ENCODE measurements at places on chromosomes 3 and 15.

DNA sequence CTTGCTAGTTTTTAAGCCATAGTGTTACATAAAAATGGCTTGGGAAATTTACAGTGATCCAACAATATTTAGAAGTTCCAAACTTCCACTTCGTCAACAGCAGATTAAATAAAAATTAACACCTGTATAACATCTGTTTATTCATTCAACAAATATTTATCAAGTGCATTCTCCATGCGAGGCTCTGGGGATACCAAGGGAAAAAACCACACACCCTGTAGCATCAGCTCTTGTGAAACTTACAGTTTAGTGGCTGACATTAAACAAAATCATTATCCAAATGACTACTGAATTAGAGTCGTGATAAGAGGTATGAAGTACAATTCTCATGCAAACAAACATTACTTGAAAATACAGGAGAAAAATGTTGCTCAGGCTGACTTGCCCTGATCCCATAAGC lies 122.9 kb downstream of the DLG1 start:
- DNase-seq, result no peak

GRCh38 chr3:38579551-38580449 lies 69.7 kb downstream of the SCN5A start:
- no peak for DNase-seq

- DNase-seq, result no peak
These were observed 121.7 kb downstream of the MEGF11 start for GRCh38 chr15:66131831-66132230.

DNA sequence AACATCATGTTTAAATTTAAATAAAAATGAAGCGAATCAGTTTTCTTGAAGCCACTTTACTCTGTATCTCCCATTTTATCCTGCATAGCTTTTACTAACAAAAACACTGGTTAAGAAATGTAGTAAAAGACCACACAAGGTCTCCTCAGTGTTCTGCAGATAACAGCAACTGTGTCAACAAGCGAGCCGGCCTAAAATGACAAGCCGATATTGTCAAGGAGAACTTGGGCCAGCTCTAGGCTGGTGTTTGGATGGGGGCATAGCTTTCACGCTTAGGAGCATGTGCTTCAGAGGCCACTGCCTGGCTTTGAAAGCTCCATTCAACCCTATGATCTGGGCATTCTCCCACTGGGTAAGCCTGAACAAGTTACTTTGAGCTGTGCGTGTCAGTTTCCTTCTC lies 38.1 kb downstream of the MFSD1 start:
- no peak for DNase-seq

DNA sequence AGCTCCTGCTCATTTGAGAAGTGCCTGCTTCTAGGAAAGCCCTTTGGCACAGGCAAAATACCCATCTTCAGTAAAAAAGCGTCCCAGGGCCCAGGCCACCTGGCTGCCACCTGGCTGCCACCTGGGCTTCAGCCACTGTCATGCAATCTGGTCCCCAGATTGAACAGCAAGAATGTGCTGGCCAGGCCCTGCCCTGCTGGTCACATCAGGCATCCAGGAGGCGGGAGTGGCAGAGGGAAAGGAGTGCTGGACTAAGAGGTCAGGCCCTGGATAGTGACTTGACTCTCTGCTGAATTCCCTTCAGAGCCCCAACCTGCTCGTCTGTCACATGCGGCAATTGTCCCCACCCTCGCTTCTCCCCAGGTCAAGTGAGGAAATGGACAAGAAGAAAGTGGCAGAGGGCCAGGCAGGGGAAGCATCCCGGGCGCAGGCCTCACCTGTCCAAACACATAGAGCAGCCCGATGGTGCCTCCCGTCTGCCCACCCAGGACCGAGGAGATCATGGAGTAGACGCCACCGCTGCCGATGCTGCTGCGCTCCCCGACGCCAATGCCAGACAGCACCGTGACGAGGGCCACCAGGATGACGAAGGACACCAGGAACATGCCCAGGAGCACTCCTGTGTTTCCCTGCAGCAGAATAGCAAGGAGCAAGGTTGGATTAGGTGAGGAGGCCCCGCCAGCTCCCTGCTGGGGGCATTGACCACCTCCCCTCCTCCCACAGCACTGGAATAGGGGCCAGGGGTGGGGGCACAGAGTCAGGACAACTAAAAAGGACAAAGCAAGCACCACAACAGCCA lies 25.5 kb downstream of the SLC12A8 start:
- no peak for DNase-seq

DNA sequence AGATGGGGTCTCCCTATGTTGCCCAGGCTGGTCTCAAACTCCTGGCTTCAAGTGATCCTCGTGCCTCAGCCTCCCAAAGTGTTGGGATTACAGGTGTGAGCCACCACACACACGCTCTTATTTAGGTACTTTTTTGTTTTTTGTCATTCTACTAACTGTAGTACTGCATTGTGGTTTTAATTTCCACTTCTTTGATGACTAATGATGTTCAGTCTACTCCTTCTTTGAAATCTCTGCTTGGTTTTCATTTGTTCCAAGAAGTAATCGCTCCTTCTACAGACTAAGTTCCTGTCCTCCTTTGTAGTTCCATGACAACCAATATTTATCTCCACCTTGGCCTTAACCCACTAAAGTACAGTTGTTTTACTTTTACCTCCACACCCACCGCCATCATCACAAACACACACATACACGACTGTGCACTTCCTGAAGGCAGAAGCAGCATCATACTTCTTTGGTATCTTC lies 529 bp upstream of the DLEC1 start:
- no peak for DNase-seq

GRCh38 chr15:35167675-35168074 lies 82.6 kb upstream of the NANOGP8 start:
- no peak for DNase-seq

DNA sequence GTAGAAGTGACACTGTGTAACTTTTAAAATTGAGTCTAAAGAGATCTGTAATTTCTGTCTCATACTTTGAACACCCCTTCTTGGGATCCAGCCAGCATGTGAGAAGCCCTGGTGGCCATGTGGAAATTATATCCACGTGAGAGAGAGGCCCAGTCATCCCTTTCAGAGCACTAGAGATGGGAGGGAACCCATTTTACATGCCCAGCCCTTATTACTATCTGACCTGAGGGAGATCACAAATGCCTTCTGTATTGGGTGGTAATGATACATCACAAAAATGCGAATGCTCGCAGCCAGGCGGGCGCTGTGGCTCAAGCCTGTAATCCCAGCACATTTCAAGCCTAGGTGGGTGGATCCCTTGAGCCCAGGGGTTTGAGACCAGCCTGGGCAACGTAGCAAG lies 27.3 kb upstream of the TRAK1 start:
- no peak for DNase-seq

- DNase-seq, result no peak
These were observed 1.6 kb downstream of the GNB4 start for GRCh38 chr3:179449636-179450035.

DNA sequence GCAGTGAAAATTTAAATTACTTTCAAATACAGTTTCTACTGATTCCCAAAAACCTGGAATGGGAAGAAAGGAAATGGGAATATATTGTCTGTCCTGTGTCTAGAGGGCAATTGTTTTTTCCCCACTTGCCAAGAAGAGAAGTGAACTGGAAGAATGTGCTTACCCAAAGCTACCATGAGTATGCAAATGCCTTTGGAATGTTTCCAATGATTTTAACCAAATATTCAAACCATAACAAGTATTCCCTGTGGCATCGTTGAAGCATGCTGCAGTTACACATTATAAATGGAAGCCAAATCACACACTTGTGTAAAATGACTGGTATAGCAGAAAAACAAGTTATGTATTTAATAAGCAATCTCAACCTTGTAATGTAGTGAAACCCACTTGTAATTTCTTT lies 368.2 kb downstream of the GBE1 start:
- no peak for DNase-seq

DNA sequence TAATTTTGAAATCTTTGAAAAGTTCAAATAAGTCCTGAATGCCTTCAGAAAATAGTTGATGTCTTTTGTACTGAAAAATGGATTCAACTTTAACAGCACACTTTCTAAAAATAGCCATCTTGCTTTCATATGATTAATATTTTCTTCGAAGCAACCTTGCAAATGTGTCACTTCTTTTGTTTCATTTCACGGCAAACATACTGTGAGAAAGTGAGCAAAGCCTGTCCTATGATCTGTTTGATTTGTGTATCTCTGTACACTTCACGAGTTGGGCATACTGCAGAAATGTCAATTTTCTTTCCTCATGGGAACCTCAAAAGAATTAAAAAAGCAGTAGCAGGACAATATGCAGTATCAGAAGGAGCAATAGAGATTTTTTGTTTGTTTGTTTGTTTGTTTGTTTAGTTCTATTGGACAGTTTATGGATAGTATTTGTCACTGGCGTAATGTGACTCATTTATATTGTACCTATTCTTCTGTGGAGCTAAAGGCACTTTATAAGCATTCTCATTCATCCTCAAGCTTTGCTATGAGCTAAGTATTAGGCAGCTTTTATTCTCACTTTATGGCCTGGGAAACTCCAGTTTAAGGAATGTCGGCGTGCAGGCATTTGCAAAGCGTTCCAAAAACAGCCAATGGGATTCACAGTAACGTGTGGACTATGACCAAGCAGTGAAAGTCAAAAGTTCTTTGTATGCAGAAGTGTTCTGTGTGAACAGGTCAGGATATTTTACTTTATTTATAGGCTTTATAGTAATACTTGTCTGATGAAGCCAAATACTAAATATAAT lies 572.0 kb downstream of the NAALADL2 start:
- DNase-seq, result no peak

DNA sequence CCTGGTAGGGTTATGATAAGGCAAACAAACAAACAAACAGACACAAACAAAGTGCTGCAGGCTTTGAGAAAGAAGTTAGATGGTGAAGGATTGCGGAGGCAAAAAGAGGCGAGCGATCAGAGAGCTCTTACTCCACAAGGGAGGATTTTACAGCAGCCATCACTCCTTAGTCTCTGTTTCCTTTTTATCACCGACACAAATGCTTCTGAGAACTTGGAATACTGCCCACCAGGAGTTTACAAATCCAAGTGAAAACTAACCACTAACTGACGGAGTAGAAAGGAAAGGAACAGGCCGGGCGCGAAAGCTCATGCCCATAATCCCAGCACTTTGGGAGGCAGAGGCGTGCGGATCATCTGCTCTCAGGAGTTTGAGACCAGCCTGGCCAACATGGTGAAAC lies 35.6 kb upstream of the GPR160 start:
- no peak for DNase-seq

DNA sequence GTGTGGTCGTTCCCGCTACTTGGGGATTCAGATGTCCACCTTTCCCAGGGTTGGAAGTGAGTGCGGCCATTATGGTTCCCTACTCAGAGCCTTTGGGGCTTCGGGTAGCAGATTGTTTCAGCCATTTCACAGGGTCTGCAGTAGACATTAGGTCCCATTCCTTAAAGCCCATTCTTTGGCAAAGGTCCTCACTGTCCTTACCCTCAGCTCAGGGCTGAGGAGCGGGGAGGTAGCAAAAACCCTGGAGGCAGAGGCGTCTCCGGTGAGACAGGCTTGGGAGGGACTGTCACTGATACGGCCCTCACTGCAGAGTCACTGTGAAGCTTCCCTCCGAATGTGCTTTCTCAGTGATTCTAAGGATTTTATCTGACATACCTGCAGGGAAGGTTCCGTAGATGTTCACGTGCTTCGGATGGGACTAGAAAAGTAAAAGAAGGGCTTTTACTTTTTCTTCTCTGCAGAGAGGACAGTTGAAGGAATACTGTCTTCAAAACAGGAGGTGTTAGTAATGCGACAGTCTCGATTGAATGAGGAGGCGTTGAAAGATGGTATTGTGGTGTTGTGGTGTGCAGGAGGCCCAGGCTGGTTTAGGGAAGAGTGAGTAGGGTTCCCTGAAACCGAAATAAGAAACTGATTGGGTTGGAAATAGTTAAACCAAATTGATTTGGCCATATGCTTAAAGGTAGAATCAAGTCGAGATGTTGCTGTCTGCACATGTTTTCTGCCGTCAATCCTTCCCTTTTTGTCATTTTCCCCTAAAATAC lies 630 bp downstream of the ATP6V1A start:
- no peak for DNase-seq

DNA sequence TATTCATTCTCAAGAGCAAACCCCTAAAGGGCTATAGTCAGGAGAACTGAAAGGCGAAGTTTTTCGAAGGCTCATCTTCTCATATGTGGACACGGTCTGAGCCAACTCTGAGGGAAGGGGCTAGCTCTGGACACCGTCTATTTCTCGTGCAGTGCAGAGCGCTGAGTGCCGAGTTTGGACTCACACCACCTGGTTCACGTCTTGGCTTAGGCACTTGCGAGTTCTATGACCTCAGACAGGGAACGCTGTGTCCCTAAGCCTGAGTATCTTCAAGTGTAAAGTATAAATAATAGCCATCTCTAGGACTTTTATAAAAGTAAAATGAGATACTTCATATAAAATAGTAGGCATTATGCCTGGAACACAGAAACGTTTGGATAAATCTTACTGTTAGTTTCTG lies 223.7 kb downstream of the FMN1 start:
- no peak for DNase-seq

DNA sequence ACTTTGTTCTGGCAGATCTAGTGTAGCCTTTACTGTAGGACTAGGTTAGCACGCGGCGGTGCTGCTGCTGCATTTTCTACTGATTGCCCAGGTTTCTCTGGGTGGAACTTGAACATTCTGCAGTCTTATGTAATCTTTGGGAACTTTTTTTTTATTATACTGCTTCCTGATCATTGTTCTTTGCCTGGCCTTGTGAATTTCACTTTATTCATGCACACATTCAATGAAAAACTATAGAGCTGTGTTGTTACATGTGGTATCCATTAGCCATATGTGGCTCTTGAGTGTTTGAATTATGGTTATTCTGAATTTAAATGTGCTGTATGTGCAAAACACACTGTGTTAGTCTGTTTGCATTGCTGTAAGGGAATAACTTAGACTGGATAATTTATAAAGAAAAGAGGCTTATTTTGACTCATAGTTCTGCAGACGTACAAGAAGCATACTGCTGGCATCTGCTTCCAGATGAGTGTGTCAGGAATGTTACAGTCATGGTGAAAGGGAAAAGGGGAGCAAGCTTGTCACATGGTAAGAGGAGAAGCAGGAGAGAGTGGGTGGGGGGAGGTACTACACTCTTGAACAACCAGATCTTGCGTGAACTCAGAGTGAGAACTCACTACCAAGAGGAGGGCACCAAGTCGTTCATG lies 26.5 kb downstream of the MEF2A start:
- DNase-seq, result no peak

DNA sequence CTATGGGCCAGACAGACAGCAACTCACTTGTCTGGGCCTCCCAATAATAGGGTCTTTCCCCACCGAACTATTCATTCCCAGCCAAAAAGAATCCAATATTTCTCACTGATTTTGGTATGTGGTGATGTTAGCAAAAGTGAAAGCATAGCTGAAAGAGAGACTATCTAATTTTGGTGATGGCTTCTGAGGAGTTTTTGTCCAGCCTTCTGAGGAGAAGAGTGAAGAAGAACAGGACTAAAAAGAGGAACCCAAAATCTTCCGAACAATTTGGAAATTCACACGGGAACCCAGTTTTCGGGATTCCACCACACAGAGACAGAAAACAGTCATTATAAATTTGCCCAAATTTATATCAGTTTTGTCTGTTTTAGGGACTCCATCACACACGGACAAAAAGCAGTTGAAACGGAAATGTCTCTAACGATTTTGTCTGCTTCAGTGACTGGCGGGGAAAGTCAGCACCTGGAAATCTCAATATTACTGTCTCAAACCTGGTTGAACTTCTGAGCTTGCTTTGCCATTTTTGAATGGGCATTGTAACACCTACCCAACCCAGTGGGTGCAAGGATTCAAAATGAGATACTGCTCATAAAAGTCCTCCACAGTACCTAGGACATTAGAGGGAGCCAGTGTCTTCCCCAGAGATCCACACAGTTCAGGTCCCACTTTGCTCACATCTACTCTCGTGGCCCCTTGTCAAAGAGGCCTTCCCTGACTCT lies 9.1 kb downstream of the CD80 start:
- no peak for DNase-seq

Data from activated naive CD4-positive, alpha-beta T cell (primary cell).